ENCODE measurements at places on chromosomes 2 and 18. TPM values are rescaled to one million over a fixed set of nuclear protein-coding genes. Genes with fewer than 3 reads are reported as not detected.

DNA sequence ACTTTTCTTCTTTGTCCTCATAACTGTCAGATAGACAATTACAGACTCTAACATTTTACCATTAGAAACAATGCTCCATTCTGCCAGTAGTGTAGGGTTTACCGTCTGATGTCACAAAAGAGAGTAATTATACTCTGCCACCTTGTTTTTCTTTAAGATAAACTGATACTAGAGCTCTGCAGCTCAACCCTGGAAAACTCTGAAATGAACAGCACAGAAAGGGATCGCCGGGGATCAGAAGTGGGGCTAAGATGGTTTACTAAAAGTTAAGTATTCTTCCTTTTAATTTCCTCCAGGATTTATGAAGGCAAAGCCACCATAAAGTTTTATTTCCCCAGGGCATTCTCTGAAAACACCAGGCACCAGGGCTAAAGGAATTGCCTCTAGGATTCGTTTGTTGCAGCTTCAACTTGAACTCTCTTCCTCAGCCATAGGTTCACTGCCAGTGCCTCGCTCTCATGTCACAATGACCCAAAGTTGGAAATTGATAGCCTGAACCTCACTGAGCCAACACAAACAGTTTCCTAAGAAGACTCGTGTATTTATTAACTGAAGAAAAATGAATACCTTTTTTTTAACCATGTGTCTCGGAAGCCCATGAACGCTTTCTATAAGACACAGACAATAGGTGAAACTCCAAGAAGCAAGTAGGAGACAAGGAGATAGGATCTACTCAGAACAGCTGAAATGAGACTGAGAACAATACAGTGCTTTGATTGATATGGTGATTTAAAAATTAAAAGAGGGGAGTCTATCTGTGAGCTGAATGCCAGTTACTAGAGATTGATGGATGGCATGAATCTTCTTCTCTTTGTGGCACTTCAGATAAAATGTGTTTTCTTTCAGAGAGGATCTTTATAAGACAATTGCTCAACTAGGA is 121.5 kb upstream of the SPATS2L start:
- no peaks in the 10 kb centered on the region for H3K4me1 ChIP-seq
- no peak overlapping the region for H3K27ac ChIP-seq
- no peak for DNase-seq
- no peak overlapping the region for H3K4me3 ChIP-seq
- H3K36me3 ChIP-seq, result no peaks in the 10 kb centered on the region
- no peaks in the 10 kb centered on the region for H3K27me3 ChIP-seq

DNA sequence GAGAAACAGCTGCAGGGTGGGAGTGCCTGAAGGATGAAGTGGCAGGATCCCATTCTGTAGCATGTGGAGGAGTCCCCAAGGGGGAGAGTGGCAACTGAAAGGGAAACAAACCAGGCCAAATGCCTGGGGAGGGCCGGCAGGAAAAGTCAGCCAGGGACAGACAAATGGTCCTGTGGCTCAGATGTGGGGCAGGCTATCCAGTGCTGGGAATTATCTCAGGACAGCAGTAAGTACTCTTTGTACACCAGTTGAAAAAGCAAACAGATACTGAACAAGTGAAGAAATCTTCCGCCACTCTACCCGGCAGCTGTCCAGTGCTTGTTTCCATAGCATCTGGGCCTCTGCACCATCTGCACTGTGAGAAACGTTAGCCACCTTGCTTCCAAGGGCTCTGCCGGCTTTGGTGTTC is 408.9 kb downstream of the LRATD1 start:
- no peaks in the 10 kb centered on the region for H3K27me3 ChIP-seq
- no peak overlapping the region for H3K4me3 ChIP-seq
- no peak overlapping the region for H3K27ac ChIP-seq

GRCh38 chr2:95734976-95735890 is 143.4 kb downstream of the TRIM43 start:
- H3K4me1 ChIP-seq, result no peaks in the 10 kb centered on the region
- H3K4me3 ChIP-seq, result no peak overlapping the region
- DNase-seq, result no peak
- no peaks in the 10 kb centered on the region for H3K36me3 ChIP-seq
- H3K27me3 ChIP-seq, result no peaks in the 10 kb centered on the region
- H3K27ac ChIP-seq, result no peak overlapping the region

- no peaks in the 10 kb centered on the region for H3K27me3 ChIP-seq
- no peak for DNase-seq
- peaks cover 3% of the 10 kb centered on the region for H3K4me1 ChIP-seq
- H3K27ac ChIP-seq, result no peak overlapping the region
Observed at GRCh38 chr18:48238636-48239035, 170.5 kb downstream of the ZBTB7C start.

- no peak overlapping the region for H3K27ac ChIP-seq
- no peaks in the 10 kb centered on the region for H3K4me1 ChIP-seq
- no peaks in the 10 kb centered on the region for H3K27me3 ChIP-seq
- peak; percentile 36 for DNase-seq
Observed at GRCh38 chr2:187654535-187654934, 100.3 kb upstream of the TFPI start.

DNA sequence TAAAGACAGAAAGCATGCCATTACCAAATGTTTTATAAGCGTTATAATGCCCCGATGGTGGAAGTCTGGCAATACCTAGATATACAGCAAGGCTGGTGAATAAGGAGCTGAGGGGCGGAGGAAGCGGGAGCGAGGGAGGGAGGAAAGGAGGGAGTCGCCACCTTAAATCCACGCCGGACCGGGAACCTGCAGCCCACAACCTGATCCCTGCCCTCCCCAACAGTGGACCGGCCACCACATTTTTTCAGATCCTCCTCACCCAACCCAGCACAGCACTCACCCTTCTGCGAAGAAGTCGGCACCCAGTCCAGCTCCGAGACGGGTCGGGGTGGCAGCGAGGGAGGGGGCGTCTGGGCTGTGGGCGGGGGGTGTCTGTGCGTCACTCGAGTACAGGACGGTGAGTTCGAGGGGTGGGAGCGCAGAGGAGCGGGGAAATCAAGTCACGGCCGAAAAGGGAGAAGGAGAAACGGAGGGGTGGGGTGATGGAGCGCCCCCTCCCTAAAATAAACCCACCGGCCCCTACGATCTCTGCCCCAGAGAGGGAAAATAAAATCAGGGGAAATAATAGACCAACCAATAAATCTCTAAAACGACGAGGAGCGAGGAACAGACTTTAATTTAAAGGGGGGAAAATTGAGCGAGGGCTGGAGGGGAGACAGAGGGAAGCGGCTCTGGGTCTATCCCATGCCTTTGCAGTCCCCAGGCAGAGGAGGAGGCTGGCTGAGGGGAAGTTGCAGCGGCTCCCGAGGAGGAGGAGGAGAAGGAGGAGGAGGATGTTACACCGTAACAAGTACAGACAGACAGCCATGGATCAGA is 96.5 kb upstream of the SERTAD2 start:
- no peaks in the 10 kb centered on the region for H3K27me3 ChIP-seq
- peak; percentile 73 for DNase-seq
- H3K4me3 ChIP-seq, result peak overlapping the region; percentile 74
- H3K27ac ChIP-seq, result peak overlapping the region; percentile 98

GRCh38 chr2:196679368-196679767 is 39.9 kb downstream of the CCDC150 start:
- DNase-seq, result no peak
- H3K4me3 ChIP-seq, result no peak overlapping the region
- H3K27ac ChIP-seq, result no peak overlapping the region
- no peaks in the 10 kb centered on the region for H3K27me3 ChIP-seq

- DNase-seq, result no peak
- no peaks in the 10 kb centered on the region for H3K4me1 ChIP-seq
- no peaks in the 10 kb centered on the region for H3K27me3 ChIP-seq
- no peak overlapping the region for H3K4me3 ChIP-seq
- H3K27ac ChIP-seq, result no peak overlapping the region
- H3K36me3 ChIP-seq, result no peaks in the 10 kb centered on the region
Observed at GRCh38 chr2:126646026-126646425, 9.9 kb upstream of the GYPC start.

DNA sequence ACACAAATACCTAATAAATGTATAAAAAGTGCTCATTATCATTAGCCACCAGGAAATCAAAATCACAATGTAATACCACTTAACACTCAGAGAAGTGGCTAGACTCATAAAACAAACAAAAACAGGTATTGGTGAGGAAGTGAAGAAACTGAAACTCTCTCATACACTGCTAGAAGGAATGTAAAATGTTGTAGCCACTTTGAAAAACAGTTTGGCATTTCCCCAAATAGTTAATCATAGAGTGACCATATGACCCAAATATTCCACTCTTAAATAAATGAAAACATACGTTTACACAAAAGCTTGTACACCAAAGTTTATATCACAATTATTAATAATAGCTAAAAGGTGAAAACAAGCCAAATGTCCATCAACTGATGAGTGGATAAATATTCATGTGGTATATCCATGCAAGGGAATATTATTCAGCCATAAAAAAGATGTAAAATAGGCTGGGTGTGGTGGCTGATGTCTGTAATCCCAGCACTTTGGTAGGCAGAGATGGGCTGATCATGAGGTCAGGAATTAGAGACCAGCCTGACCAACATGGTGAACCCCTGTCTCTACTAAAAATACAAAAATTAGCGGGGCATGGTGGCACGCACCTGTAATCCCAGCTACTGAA is 86.2 kb upstream of the COL5A2 start:
- no peak overlapping the region for H3K4me3 ChIP-seq
- H3K4me1 ChIP-seq, result no peaks in the 10 kb centered on the region
- H3K27ac ChIP-seq, result no peak overlapping the region
- no peak for DNase-seq
- H3K27me3 ChIP-seq, result no peaks in the 10 kb centered on the region

DNA sequence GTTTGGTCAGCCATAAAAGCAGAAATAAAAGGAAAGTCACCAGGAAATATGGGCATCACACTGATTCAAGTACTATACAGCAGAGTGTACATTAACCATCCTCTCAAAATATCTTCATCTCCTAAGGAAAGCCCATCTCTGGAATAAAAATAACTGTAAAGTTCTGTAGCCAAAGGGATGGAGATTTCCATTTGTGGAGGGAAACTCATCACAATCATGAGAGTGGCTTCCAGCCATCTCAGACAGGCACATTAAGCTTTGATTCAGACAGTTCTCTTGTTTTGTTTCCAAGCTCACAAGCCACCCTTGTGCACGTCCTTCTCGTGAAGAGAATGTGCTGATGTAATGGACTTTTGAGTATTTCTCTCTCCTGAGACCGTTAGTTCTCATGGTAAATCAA is 695.5 kb downstream of the LRRTM4 start:
- H3K36me3 ChIP-seq, result no peaks in the 10 kb centered on the region
- DNase-seq, result no peak
- H3K27ac ChIP-seq, result no peak overlapping the region
- no peaks in the 10 kb centered on the region for H3K4me1 ChIP-seq
- H3K4me3 ChIP-seq, result no peak overlapping the region

DNA sequence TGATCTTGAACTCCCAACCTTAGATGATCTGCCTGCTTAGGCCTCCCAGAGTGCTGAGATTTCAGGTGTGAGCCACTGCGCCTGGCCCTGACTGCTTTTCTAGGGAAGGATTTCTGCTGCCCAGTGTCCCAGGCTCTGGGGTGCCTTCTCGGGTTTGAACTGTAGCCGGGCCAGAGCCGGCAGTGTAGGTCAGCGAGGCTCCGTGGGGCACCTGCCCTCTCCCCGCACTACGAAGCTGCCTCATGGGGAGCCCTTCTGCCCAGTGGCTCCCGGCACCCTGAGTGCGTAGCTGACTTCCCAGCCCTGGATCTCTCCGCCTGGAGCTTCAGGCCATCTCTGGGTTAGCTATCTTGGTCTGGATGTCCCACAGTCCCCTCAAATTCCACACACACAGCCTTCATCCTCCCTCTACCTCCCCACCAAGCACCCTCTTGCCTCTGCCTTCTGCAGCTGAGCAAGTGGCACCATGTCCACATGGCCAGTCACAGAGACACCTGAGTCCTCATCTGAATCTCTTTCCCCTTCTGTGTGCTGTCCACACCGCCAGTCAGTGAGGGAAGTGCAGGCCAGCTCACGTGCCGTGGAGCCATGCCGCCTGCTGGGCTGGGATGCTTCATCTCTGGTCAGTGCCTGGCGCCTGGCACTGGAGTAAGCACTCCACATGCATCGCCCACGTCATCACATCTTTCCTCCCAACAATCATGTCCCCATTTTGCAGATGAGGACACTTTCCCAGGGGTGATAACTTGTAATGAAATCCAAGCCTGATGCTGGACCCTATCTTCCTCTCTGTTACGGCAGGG is 69.2 kb downstream of the EDAR start:
- H3K4me3 ChIP-seq, result no peak overlapping the region
- H3K36me3 ChIP-seq, result no peaks in the 10 kb centered on the region
- H3K4me1 ChIP-seq, result no peaks in the 10 kb centered on the region
- no peak for DNase-seq
- H3K27ac ChIP-seq, result no peak overlapping the region
- no peaks in the 10 kb centered on the region for H3K27me3 ChIP-seq

DNA sequence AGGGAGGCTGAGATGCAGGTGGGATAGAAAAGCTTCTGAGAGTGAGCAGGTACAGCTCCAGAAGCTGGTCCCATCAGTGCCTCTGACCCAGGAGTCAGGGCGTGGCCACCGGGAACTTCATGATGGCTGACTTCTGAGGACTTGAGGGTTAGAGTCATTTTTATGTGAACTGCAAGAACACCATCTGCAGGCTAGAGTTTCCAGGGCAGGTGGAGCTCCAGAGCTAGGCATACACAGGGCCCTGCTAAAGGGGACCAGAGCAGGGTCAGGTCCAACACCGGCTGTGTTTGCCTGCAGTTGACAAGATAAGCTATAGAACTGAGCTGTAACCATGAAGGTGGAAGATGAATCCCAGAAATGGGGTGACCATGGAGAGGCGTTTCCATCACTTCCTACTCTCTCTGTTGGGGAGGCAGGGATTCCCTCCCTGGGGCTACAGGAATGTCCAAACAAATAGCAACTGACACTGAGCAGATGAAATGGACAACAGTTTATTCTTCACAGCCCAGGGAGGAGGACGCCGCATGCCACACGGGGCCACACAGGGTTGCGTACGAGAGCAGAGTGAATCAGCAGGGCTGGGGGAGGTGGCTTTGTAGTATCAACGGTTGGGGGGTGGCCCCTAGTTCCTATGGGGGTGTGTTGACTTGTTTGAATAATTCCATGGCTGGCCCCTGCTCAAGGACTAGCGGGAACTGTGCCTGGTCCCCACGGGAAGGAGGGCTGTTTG is 77.6 kb upstream of the ZNF516 start:
- H3K4me1 ChIP-seq, result no peaks in the 10 kb centered on the region
- no peak overlapping the region for H3K27ac ChIP-seq
- no peaks in the 10 kb centered on the region for H3K27me3 ChIP-seq
- DNase-seq, result no peak

GRCh38 chr2:140596447-140596846 is 1534.4 kb downstream of the LRP1B start:
- DNase-seq, result no peak
- H3K4me1 ChIP-seq, result no peaks in the 10 kb centered on the region
- no peaks in the 10 kb centered on the region for H3K36me3 ChIP-seq
- H3K4me3 ChIP-seq, result no peak overlapping the region
- no peak overlapping the region for H3K27ac ChIP-seq
- H3K27me3 ChIP-seq, result no peaks in the 10 kb centered on the region

DNA sequence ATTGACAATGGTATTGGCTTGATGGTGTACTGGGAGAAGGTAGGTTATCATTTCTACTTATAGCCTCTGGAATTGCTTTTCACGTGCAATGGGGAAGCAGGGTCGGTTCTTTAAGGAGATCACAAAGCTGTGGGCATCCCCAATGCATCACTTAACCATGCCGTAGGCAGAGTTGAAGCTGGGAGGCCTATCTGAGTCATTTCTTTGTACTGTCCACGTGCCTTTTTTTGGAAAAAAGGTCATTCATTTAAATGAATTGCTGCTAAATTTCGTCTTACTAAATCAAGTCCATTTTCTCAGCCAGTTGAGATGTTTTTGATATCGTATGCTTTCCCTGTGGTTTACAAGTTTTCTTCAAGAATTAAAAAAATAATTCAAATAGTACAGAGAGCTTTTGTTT is 17.2 kb upstream of the GYPC start:
- no peaks in the 10 kb centered on the region for H3K27me3 ChIP-seq
- no peaks in the 10 kb centered on the region for H3K36me3 ChIP-seq
- H3K4me3 ChIP-seq, result no peak overlapping the region
- DNase-seq, result no peak
- no peak overlapping the region for H3K27ac ChIP-seq

The DARS1 gene
- total RNA-seq, result 69.6 TPM

The MTERF4 gene
- 110 TPM for total RNA-seq

All from thyroid gland (tissue), 4 donors.